Activated CD8-positive, alpha-beta T cell treated with anti-CD3 and anti-CD28 coated beads for 36 hours (primary cell): ENCODE measurements at places on chromosomes 5 and 9.

DNA sequence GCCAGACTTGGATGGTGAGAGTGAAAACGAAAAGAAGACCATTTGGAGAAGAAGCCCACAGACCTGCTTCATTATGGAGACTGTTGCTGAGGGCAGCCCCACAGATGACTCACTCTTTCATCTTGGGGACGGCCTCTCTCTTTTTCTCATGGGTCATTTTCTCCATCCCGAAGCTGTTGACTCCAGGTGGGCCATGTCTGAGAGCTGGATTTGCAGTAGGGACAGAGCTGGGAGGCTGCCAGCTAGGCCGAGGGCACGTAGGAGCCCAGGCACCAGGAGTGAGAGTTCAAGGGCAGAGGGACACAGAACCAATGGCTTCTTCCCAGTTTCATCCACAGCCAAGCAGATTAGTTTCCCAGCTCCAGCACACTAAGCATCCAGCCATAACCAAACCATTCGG, 92.4 kb downstream of the S1PR3 start:
- no peak overlapping the region for H3K27ac ChIP-seq
- H3K36me3 ChIP-seq: no peaks in the 10 kb centered on the region
- H3K4me1 ChIP-seq: peaks cover 3% of the 10 kb centered on the region
- H3K4me3 ChIP-seq: no peak overlapping the region

- H3K4me1 ChIP-seq: peaks cover 52% of the 10 kb centered on the region
- no peak for DNase-seq
- H3K36me3 ChIP-seq: peaks cover 23% of the 10 kb centered on the region
- no peak overlapping the region for H3K27ac ChIP-seq
These were observed 5.4 kb downstream of the SRFBP1 start for GRCh38 chr5:121967187-121967586.

- no peaks in the 10 kb centered on the region for H3K36me3 ChIP-seq
- H3K4me1 ChIP-seq: no peaks in the 10 kb centered on the region
- H3K27me3 ChIP-seq: no peaks in the 10 kb centered on the region
- DNase-seq: no peak
- no peak overlapping the region for H3K4me3 ChIP-seq
These were observed 249.7 kb upstream of the MAP3K1 start for GRCh38 chr5:56565644-56566043.

DNA sequence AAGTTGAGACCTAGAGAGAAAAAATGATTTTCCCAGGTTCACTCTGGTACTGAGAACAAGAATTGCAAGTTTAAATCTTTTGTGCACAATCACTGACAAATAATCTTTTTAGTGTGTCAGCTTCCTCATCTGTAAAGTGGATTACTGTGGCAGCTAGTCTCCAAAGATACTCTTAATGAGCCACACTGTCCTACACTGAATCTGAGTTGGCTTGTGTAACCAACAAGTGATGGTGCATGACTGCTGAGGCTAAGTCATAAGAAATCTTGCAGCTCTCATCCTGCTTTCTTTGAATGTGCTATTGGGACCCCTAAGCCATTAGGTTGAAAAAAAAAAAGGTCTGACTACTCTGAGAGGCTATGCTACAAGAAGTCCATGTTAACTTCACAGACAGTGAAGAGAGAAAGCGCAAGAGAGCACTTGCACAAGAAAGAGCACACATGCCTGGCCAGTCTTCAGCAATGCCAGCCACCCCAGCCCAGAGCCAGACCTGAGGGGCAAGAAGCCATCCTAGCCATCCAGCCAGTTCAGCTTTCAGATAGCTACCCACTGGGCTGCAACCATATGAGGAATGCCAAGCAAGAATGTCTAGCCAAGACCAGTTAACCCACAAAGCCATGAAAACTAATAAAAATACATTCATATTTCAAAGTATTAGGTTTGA, 419.4 kb downstream of the RAB3C start:
- peaks cover 19% of the 10 kb centered on the region for H3K36me3 ChIP-seq
- no peak for DNase-seq
- H3K4me1 ChIP-seq: peaks cover 66% of the 10 kb centered on the region
- no peaks in the 10 kb centered on the region for H3K27me3 ChIP-seq

DNA sequence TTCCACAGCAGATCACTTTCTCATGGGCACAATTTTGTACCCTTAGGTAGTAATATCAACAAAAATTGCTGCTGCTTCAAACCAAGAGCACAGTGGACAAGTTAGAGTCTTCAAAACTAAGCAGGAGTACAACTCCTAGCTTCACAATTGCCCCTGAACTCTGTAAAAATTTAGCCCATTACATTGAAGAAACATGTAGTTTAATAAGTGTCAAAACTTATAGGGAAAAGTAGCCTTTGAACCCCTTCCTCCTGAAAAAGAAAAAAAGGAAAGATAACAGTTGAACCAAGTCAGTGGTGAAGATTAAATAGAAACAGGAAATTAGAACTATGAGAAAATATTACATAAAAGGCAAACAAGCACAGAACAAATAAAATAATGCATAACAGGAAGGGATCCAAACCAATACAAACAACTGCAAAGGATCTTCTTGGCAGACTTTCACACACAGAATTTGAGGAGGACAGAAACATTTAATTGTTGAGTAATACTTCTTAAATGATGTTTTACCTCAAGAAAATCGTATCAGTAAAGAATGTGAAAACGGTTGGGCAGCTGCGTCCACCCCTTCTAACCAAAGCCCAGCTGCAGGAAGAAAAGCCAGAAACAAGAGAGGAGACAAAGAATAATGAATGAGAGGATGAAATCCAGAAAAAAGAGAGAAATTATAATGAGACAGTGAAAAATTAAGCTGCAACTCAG, 636.0 kb downstream of the NR2F1-AS1 start:
- no peak for DNase-seq
- H3K27me3 ChIP-seq: no peaks in the 10 kb centered on the region
- no peaks in the 10 kb centered on the region for H3K4me1 ChIP-seq
- no peaks in the 10 kb centered on the region for H3K36me3 ChIP-seq
- no peak overlapping the region for H3K4me3 ChIP-seq
- H3K27ac ChIP-seq: no peak overlapping the region

DNA sequence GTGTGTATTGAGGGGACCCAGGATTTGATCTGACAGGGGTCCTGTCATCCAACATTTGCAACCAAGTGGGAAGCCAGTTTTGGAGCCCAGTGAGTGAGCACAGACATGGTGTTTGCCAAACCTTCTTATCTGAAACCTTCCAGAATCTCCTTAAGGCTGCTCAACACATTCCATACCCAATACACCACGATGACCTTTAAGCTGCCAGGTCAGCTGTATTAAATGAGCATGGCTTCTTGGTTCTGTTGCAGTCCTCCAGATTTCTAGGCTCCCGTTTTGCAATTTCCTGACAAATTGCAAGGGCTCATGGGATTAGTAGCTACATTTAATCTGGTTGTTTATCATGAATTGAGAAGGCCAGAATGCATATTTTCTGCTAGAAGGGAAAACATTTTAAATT, 124.2 kb upstream of the ATP10B start:
- H3K27ac ChIP-seq: no peak overlapping the region
- no peak for DNase-seq
- H3K4me1 ChIP-seq: no peaks in the 10 kb centered on the region
- H3K4me3 ChIP-seq: no peak overlapping the region
- peaks cover 1% of the 10 kb centered on the region for H3K27me3 ChIP-seq

DNA sequence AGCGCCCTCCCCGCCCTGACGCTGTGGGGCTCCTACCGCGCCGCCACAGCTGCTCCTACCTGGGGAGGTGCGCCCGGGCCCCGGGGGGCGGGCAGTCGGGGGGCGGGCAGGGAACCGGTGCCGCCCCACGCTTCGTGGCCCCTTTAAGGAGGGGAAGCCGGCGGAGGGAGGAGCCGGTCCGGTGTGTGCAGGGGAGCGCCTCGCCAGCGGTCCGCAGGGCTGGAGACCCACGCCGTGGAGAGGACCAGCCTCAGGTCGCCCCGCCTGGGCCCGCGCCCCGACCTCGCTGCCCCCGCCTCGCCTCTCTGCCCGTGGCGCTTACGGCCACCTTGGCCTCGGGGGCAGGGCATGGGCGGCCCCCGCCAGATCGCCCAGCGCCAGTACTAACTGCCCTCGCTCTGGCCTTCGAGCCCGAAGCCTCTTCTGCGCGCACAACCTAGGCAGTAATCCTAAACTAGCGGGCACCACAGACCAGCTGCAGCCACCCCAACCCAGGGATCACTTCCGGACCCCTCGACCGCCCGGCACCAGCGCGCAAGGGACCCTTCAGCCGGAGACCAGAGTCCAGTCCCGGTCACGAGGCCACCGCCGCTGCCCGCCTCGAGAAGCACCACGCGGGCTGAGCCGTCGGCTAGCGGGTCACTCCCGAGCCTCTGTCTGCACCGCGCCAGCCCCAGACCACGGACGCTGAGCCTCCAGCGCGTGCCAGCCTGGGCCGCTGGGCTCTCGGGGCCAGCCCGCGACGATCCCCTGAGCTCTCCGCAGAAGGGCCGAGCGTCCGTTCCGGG, at the start of gene FOXE1:
TSS of gene FOXE1 (plus strand) at position 171 of the 788 bp plus-strand sequence. CDS start 689 bp downstream, outside the sequence.
- peaks cover 2% of the 10 kb centered on the region for H3K36me3 ChIP-seq
- no peak within 1 kb of the TSS for H3K27ac ChIP-seq
- no peak for DNase-seq
- H3K4me3 ChIP-seq: peak within 1 kb of the TSS; percentile 82
- H3K27me3 ChIP-seq: peaks cover 77% of the 10 kb centered on the region

DNA sequence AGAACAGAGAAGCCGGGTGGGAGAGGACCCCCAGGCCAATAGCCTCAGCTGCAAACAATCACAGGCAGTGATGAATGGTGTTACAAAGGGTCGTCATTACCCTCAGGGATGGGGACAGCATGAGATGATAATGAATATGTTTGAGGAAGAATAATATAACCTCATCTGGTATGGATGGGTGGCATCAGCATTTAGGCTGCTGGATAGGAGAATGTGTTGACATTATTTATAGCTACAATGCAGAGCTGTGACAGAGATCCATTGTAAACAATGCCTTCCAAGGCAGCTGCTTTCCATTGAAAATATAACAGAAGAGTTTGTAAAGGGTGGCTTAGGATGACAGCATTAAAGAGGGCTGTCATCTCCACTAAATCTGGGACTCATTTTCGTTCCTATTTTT, 365.5 kb downstream of the KCNN2 start:
- H3K36me3 ChIP-seq: no peaks in the 10 kb centered on the region
- H3K27me3 ChIP-seq: no peaks in the 10 kb centered on the region
- H3K4me1 ChIP-seq: no peaks in the 10 kb centered on the region
- no peak overlapping the region for H3K27ac ChIP-seq
- H3K4me3 ChIP-seq: no peak overlapping the region
- no peak for DNase-seq

DNA sequence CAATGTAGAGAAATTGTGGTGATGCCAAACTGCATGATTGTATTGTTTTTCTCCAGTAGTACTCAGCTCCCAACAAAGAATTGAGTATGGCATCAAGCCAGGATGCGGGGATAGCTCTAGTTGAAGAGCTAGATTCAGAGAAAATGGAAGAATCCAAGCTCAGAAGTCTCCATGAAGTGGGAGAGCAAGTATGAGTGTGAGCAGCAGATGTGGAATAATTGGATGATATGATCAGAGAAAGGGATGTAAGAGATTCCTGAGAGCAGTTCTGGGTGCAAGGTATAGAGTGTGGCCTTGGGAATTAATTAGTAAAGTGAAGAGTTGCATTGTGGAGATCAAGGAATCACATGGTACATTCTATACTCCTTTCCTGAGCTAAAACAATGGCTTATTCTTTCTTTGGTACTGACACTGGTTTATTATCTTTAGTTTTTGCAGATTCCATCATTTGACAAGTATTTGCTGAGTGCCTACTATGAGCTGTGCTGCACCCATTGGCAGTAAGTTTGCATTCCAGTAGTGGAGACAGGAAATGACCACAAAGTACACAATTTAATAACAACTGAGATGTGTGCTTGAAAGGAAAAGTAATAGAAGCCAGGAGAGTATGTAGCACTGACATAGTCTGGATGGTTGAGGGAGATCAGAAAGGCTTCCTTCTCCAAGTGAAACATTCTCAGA, 177.1 kb downstream of the CPLANE1 start:
- H3K4me3 ChIP-seq: no peak overlapping the region
- DNase-seq: no peak
- no peak overlapping the region for H3K27ac ChIP-seq
- no peaks in the 10 kb centered on the region for H3K36me3 ChIP-seq
- H3K27me3 ChIP-seq: no peaks in the 10 kb centered on the region

GRCh38 chr5:122015471-122015870, 53.7 kb downstream of the SRFBP1 start:
- no peak overlapping the region for H3K27ac ChIP-seq
- peaks cover 13% of the 10 kb centered on the region for H3K36me3 ChIP-seq
- H3K4me3 ChIP-seq: no peak overlapping the region
- H3K27me3 ChIP-seq: no peaks in the 10 kb centered on the region

GRCh38 chr5:179259731-179260323, 85.4 kb downstream of the ADAMTS2 start:
- no peak overlapping the region for H3K27ac ChIP-seq
- DNase-seq: no peak
- no peak overlapping the region for H3K4me3 ChIP-seq
- no peaks in the 10 kb centered on the region for H3K4me1 ChIP-seq
- no peaks in the 10 kb centered on the region for H3K36me3 ChIP-seq

GRCh38 chr9:68763104-68763503, 58.1 kb downstream of the PIP5K1B start:
- no peak overlapping the region for H3K27ac ChIP-seq
- no peak overlapping the region for H3K4me3 ChIP-seq
- no peaks in the 10 kb centered on the region for H3K4me1 ChIP-seq
- peaks cover 18% of the 10 kb centered on the region for H3K27me3 ChIP-seq
- no peak for DNase-seq

DNA sequence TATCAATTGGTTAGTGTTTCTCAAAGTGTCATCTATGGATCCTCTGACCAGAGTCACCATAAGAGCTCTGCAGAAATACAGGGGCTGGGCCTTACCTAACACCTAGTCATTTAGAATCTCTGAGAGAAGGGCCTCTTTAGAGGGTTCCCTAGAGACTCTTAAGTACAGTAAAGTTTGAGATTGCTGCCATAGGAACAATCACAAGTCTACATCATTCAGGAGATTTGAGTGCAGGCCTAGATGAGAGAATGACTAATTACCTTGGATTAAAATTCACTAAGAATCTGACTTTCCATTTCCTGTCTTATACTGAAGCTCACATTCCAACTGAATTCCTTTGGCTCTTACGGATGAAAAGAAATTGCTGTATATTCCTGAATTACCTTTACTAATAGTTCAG, 182.1 kb upstream of the PTGER4 start:
- H3K27ac ChIP-seq: no peak overlapping the region
- no peak overlapping the region for H3K4me3 ChIP-seq
- no peaks in the 10 kb centered on the region for H3K27me3 ChIP-seq
- H3K36me3 ChIP-seq: peaks cover 11% of the 10 kb centered on the region

- H3K27me3 ChIP-seq: peaks cover 4% of the 10 kb centered on the region
- no peak overlapping the region for H3K4me3 ChIP-seq
- H3K27ac ChIP-seq: no peak overlapping the region
- no peaks in the 10 kb centered on the region for H3K4me1 ChIP-seq
- no peaks in the 10 kb centered on the region for H3K36me3 ChIP-seq
These were observed 211.4 kb upstream of the CD180 start for GRCh38 chr5:67407979-67408378.

GRCh38 chr5:116576053-116576713, 1.6 kb upstream of the SEMA6A start:
- DNase-seq: peak; percentile 64
- no peak overlapping the region for H3K27ac ChIP-seq
- peaks cover 27% of the 10 kb centered on the region for H3K4me1 ChIP-seq
- no peak overlapping the region for H3K4me3 ChIP-seq
